Left lung (tissue), 14 donors: ENCODE measurements at places on chromosomes 2 and 18.
A peak's percentile ranks its signal among the peaks of the same experiment; 100 is the strongest.

- peak; percentile 97 for DNase-seq
Measured at GRCh38 chr2:43059183-43059897, 167.1 kb downstream of the ZFP36L2 start.

DNA sequence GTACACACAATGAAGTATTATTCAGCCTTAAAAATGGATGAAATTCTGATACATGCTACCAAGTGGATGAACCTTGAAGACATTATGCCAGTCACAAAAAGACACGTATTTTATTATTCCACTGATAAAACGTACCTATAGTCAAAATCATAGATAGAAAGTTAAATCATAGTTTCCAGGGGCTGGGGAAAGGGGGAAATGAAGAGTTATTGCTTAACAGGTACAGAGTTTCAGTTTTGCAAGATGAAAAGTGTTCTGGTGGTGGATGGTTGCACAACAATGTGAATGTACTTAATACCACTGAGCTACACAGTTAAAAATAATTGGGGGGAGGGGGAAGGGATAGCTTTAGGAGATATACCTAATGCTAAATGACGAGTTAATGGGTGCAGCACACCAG lies 279.0 kb upstream of the STON1 start:
- DNase-seq, result no peak

DNA sequence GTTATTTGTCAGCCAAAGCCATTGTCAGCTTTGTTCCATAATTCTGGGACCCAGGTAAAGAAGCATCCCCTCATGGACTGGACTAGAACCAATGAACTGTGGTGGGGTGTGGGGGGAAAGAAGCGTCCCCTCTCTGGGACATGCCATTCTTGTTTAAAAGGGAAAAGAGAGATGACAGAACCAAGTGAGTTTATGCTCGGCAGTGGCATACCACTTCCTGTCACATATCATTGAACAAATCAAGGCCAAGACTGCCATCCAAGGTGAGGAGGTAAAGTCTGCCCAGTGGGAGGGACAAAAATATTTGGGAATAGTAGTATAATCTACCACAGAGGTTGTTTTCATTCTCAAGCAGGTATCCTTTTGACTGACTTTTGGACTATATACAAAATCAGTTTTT lies 4.7 kb upstream of the GLS start:
- DNase-seq, result no peak

DNA sequence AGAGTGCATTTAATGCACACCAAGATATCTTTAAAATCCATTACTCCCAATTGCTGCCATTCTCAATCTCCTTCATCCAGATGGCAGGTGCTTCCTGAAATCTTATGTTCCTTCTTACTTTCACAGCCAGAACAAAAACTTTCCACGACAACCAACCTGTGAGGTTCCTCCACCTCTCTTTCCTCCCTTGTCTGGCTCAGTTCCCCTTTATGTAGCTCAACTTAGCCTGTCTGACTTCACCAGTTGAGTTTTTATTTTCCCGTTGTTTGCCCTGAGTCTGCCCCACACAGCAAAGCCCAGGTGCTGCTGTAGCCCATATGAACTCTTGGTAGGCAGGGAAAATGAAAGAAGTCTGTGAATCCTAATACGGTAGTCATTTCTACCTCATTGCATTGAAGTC lies 112.5 kb downstream of the MREG start:
- DNase-seq, result no peak

DNA sequence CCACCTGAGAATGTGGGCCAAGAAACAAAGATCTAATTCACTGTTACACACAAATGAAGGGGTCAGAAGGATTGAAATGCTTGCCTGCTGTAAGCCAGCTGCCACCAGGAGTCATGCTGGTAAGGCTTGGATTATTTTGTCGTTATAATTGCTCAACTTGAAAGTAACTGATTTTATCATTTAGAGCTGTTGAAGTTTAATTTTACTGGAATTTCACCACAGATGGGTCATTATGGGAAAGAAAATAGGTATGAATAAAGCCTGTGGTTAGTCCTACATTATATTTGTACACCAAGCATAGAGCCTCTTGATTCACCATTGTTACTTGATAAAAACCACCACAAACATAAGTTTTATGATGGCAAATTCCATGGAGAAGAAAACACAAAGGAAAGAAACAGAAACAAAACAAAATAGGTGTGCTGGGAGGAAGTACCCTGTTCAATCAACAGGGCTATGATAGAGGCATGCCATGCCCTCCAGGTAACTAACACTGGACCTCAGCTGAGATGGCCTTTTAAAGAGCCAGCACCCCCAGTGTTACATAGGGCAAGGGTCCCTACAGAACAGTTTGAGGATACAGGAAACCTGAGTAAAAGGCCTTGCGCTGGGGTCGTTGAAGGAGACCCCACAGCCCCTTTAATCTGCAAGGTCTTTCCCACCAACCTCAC lies 3.0 kb downstream of the CLEC4F start:
- no peak for DNase-seq

DNA sequence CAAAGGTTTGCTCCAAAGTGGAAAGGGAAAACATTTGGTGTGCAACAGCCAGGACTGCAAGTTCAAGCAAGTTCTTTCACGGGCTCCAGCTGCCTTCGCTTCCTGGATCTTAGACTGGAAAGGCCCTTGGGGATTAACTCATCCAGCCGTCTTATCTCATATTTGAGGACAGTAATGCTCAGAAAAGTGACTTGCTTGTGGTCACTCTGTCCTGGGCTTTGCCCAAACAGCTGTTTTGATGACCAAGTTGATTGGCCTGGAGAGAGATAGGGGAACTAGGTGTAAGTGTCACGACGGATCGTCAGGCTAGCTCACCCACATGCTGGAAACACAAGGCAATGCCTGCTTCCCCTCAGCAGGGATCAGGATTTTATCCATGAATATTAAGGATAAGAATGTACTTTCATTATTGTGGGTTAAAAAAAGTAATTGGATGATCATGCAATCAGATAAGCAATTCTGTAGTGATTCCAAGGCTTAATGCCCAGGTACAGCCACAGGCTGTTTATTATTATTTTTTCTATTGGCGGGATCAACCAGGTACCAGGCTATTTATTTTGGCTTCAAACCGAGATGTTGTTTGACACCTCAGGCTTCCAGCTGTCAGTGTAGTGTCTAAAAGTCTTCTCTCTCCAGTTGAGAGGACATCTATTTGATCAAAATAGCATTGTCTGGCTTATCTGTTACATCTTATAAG lies 162.5 kb upstream of the EPAS1 start:
- DNase-seq, result no peak

GRCh38 chr2:201820383-201821007 lies 14.2 kb downstream of the CDK15 start:
- DNase-seq, result no peak

GRCh38 chr2:216717491-216717901 lies 22.1 kb upstream of the IGFBP5 start:
- no peak for DNase-seq

GRCh38 chr2:8437228-8437948 lies 244.5 kb upstream of the ID2 start:
- no peak for DNase-seq

DNA sequence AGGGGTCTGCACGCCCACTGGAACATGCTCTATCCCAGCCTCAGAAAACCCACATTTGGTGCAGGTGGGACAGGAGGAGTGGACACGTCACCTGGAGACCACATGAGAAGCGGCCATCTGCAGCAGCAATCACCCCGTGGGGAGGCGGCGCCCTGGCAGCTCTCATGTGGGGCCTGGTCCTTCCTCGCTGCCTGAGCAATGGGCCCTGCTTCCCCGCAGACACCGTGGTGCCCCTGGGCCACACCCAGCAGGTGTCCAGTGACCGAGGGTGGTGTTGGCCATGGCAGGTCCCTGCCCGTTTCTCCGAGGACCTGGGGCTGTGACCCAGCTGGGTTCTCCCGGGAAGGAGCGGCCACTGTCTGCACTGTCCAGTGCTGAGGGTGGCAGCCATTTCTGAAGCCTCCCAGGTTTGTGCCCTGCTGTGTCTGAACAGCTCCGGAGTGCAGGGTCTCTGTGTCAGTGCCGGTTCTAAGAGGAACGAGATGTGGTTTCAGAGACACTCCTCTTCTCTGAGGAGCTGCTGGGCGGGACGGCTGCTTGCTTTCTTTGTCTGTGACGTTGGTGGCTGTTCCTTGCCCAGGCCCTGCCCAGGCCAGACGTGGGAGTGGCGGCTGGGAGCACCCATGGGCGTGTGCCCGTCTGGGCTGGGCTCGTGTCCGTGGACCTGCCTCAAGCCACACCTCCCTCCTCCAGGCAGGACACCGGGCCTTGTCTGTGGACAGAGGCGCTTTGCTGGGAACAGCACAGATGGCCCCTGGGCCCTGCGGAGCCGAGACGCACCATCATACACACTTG lies 44.8 kb downstream of the NFATC1 start:
- DNase-seq, result no peak

GRCh38 chr2:101776172-101777043 lies 78.9 kb downstream of the MAP4K4 start:
- DNase-seq, result no peak

- no peak for DNase-seq
Measured at GRCh38 chr2:235577404-235578330, 83.8 kb downstream of the AGAP1 start.

DNA sequence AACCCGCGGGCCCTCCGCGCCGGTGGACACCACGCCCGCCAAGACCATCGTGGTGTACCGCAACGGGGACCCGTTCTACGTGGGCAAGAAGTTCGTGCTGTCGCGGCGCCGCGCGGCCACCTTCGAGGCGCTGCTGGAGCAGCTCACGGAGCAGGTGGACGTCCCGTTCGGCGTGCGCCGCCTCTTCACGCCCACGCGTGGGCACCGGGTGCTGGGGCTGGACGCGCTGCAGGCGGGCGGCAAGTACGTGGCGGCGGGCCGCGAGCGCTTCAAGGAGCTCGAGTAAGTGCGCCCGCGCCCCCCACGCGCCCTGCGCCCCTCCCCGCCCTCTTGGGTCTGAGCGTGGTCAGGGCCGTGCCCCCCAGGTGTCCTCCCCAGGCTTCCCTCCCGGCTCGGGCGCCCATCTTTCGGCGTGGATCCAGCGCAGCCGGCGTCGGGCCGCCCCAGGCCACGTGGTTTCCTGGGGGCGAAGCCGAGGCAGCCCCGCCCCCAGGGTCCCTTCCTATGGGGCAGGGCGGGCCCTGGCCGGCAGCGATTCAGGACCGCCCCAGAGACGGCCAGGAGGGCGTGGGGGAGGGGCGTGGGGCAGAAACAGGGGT lies 481 bp downstream of the DCDC2C start:
- no peak for DNase-seq

GRCh38 chr18:43279015-43279744 lies 1.9 kb upstream of the SYT4 start:
- DNase-seq, result no peak

DNA sequence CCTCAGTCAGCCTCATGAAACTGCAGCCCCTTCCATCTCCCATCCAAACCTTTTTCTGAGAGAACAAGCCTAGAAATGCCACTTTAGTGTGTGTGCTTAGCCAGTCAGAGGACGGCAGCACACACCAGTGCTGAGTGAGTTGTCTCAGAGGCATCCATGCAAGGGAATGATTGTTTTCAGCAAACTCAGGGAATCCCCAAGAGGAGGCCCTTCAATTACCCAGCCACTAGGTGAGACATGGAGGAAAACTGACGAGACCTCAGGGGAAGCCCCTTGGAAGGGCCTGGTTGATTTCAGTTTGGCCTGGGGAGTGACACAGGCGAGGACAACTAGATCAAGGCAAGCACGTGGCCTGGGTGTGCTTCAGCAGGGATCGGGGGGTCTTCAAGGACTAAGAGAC lies 49.7 kb downstream of the APOB start:
- no peak for DNase-seq
